ENCODE measurements at places on chromosomes 6 and 20.

DNA sequence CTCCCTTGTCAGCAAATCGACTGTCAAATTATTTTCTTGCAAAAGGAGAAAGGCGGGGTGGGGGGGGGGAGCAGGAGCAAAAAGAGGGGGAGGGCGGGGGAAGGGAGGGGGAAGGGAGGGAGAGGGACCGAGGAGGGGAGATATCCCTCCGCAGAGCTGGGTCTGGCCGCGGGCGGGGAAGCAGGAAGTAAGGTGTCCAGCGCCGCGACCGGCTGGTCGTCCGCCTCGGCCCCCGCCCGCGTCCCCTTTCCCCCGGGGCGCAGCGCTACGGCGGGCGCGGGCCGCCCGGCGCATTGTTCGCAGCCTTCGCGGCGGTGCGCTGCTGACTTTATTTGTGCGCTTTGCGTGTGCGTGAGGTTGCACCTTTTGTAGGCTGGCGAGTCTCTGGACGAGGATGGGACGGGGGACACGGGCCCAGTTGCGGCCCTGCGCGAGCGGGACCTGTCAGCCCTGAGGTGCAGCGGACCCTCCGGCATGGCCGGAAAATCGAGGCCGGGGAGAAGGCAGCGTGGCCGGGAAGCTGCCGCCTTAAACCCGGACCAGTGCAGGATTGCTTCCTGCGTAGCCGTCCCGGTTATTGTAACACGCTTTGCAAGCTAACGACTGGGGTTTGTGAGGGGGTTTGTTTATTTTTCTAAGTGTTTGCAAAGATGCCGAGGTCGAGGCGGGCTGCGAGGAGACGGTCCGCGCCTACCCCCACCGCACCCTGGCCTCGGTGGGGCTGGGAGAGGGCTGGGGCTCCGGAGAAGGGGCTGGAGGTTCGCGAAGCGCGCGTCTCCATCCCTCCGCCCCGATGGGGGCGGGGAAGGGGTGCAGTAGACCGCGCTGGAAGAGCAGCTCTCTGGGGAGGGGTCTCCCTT is 675 bp upstream of the TRERF1 start:
- DNase-seq, result peak; percentile 76

GRCh38 chr6:38326837-38327236 is 312.9 kb downstream of the BTBD9 start:
- no peak for DNase-seq

GRCh38 chr6:170037541-170038250 is 253.2 kb downstream of the DLL1 start:
- no peak for DNase-seq

- peak; percentile 22 for DNase-seq
These were observed 10.4 kb downstream of the RPL7L1 start for GRCh38 chr6:42889815-42890214.

All from PC-3 (cell line).